ENCODE measurements at places on chromosomes 16 and 17.
A peak's percentile ranks its signal among the peaks of the same experiment; 100 is the strongest.

DNA sequence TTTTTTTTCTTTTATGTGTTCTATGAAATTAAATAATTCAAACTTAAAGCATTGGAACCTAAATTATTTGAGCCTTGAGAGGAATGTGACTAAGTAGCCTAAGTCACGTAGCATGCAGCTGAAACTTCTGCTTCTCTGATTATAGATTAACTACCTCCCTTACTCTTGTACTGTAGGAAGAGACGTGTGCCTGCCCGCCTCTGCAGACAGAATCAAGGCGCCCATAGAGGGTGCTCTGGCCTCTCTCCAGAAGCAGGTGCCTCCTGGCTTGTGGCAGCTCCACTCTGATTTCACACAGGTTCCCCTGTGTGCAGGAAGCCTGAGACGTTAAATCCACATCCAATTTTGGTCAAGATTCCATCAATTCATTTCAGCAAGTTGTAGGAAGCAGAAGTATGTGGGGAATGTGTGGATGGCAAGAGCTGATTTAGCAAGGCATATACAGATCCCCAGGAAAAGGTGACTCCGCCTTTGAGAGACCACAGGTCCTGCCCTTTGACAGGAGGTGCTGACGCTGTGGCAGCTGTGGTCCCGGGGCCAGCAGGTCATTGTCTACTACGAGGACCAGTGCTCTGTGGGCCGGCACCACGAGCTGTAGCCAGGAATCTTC is 1418.8 kb downstream of the CDH11 start:
- DNase-seq = no peak

DNA sequence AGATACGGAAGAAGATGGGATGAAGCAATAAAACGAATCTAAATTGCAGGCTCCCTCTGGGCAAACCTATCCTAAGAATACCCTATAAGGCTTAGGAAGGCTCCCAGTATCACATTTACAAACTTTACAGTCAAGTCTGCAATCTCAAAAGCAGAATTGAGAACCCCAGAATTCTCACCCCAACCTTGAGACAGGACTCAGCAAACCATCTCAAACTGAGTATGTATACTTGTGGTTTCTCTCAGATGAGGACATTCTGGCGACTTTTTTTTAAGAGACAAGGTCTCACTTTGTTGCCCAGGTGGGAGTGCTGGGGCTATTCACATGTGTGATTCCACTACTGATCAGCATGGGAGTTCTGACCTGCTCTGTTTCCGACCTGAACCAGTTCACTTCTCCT is 19.3 kb upstream of the ITGA2B start:
- DNase-seq = no peak

DNA sequence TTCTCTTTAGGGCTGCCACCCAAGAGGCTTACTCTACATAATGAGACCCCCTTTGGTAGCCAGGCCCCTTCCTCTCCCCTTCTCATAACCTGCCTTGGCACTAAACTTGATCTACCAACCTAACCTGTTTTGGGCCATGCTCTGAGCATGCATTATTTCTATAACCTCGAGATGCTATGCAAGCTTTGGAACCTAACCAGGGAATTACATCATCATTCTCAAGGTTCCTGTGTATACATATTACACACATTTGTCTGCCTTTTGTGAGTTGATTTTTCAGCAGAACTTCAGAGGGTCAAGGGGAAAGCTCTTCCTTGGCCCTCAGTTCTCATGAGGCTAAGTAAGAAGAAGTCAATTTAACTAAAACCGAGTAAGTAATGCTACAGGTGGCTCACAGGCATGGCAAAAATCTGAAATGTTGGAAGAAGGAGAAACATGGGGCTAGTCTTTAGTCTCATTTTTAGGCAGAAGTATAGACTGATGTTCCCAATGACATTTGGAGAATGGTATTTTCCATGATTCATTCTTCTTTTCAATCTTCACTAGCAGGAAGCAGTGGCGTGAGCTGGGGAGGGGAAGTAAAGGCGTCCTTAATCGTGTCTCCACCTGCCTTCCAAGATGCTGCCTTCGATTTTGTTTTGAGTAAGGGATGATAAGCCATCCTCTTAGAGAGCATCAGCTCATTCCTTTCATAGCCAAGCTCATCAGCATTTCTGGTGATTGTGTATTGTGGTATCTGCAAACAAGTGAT is 308.4 kb downstream of the ABCC12 start:
- no peak for DNase-seq

DNA sequence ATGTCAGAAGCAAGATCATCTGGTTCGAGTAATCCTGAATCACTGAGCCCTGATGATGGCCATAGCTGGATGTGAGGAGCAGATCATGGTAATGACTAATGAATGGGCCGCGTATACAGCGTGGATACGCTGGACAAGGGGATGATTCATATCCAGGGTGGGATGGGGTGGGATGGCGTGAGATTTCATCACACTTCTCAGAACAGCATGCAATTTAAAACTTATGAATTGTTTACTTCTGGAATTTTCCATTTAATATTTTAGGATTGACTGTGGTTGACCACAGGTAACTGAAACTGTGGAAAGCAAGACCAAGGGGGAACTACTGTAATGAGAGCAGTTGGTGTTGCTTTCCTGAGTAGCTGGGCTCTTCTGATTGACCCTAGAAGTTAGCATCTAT is 225.5 kb downstream of the STX8 start:
- no peak for DNase-seq

- DNase-seq = no peak
Measured at GRCh38 chr16:11800382-11800718, 3.3 kb upstream of the ZC3H7A start.

GRCh38 chr17:37024181-37024637 is 75.5 kb downstream of the AATF start:
- DNase-seq = no peak

GRCh38 chr16:47511882-47512281 is 50.8 kb downstream of the PHKB start:
- no peak for DNase-seq

DNA sequence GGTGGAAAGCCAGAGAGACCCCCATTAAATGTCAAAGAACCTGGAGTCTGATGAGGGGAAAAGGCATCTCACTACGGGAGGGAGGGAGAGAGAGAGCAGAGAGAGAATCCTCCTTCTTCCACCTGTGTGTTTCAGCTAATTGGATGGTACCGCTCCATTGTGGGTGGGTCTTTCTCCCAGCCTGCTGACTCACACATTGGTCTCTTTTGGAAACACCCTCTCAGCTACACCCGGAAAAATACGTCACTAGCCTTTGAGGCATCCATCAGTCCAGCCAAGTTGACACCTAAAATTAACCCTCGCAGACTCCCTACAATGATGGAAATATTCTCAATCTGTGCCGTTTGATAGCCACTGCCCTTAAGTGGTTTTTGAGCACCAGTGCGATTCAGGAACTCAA is 100.4 kb downstream of the ELAC2 start:
- no peak for DNase-seq

DNA sequence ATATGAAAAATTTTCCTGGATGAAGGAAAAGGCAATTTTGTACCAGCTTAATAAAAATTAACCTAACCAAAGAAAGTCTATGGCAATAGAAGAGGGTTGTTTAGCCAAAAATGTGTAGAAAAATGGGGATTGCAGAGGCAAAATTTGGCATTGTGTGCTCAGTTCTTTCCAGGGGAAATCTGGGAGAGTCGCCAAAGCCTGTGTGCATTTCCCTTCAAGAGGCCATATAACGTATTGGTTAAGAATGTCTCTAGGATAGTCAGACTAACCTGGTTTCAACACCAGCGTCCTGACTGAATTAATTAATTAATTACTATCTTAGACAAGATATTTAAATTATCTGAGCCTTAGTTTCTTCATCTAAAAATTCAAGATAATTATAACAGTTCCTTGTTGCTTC is 44.8 kb upstream of the HLF start:
- no peak for DNase-seq

- no peak for DNase-seq
Measured at GRCh38 chr16:14132696-14133048, 61.6 kb downstream of the MRTFB start.

GRCh38 chr16:55570159-55570558 is 3.7 kb downstream of the CAPNS2 start:
- DNase-seq = no peak

GRCh38 chr17:10652984-10653659 is 4.0 kb downstream of the MYH3 start:
- no peak for DNase-seq

GRCh38 chr16:72085002-72085401 is 8.4 kb downstream of the TXNL4B start:
- no peak for DNase-seq

GRCh38 chr16:69477546-69477945 is 53.1 kb downstream of the CYB5B start:
- DNase-seq = no peak

DNA sequence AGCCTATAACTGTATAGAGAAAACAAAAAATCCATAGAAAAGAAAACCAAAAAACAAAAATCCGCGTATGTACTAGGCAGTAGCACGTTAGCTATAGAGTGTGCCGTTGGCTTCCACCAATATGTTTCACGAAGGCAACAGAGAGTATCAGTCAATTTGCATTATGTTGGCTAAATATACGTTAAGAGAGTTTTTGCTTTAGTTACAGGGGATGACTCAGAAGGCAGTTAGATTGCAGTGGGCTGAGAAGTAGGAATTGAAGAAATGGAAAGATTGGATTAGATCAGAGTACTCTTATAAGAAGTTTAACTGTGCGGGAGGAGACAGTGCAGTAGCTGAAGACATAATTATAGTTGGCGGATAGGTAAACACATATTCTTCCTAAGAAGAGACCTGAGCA is 911 bp upstream of the NACA2 start:
- DNase-seq = no peak

DNA sequence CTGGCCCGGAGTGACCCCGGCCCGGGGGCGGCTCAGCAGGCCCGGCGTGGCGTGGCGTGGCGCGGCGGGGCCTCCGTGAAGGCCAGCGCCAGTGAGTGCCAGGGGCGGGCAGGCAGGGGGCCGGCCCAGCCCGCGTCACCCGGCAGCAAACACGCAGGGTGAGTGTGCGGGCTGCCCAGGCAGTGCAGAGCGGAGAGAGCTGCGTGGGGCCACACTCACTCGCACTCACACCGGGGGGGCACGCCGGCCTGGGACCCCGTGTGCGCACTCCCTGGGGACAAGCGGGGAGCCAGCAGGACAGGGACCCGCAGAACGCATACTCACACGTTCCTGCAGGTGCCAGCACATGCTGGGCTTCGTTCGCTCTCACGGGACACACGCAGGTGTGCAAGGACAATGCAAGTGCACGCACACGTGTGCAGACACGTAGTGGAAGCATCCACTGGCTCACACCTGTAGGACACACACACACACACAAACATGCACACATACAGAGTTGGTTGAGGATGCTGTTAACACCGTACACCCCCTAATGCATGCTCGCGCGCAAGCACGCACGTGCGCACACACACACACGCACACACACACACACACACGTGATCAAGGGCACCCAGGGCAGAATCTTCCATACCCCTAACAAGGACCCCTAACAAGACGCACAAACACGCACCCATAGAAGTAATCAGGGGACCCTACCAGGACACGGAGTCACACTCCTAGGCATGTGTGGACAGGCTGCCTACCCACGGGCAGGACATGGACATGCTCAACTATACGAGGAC is 7.7 kb downstream of the USP6 start:
- DNase-seq = no peak

GRCh38 chr17:55420776-55421178 is 858 bp downstream of the MMD start:
- peak; percentile 16 for DNase-seq

DNA sequence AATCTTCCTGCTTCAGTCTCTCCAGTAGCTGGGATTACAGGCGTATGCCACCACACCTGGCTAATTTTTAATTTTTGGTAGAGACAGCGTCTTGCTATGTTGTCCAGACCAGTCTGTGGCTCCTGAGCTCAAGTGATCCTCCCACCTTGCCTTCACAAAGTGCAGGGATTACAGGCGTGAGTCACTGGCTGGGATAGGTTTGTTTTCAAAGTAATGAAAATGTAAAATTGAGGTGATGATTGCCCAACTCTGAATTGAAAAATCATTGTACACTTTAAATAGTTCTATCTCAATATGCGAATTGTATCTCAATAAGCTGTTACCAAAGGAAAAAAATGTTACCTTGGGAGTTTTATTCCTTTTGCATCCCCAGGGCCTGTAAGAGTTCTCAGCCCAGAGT is 1.2 kb upstream of the AMFR start:
- no peak for DNase-seq

DNA sequence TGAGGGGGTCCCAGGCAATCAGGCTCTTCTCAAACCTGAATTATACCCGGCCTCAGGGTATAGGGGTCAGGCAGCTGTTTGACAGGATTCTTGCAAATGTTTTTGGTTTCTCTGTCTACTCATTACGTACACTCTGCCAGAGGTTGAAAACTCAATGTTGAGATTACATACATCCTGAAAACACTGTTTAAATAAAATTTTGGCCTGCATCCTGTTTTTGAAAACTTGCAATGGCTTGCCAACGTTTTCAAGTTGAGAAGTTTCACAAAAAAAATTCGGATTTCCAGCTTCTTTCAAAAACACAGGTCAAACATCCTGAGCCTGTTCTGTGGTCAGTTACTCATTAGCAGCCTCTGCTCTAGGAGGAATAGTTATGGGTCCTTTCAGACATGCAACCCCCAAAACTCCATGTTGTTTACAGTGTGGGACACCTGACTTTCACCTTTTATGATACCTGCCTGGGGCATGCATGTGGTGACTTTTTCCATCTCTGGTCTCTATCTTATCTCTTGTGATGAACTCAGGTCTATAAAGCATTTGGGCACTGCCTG is 577.8 kb downstream of the WWOX start:
- no peak for DNase-seq

GRCh38 chr17:49992191-49992932 is 2.7 kb downstream of the DLX3 start:
- DNase-seq = no peak

DNA sequence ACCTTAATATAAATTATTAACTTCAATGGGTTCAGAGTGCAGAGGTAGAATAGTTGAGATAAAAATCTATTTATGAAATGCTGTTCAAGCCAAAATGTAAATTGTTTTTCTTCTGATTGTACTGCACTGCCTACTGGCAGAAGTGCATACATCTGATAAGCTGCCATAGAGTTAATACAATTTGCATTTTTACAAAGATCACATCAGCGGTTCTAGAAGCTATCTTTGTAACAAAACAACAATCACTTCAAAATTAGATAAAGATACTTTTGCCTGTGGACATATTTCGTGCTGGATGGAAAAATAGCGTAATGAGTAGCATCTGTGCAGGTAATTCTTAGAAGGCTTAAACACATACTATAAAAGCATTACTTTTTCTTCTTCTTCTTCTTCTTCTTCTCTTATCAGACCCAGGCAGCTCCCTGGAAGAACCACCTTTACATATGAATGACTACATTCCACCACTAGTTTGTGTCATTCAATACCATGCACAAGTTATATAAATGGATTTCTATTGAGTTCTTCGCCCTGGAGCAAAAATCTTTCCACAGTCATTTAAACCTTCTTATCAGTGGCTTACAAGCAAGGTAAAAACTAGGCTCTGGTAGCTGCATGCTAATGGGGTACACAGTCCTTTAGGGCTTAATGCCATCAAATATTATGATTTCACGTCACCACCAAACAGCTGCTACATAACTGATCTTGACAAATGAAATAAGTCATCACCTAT is 47.0 kb downstream of the SYNRG start:
- DNase-seq = no peak

Measured in stimulated activated CD4-positive, alpha-beta T cell treated with anti-CD3 and anti-CD28 coated beads, TNF-alpha, amount 100 ng/mL, for 48 hours (primary cell).